Glutamatergic neuron (in vitro differentiated cells): ENCODE measurements at places on chromosomes 13 and 19.

- DNase-seq: peak; percentile 53
Measured at GRCh38 chr19:19115954-19116353, 22.3 kb downstream of the TMEM161A start.

DNA sequence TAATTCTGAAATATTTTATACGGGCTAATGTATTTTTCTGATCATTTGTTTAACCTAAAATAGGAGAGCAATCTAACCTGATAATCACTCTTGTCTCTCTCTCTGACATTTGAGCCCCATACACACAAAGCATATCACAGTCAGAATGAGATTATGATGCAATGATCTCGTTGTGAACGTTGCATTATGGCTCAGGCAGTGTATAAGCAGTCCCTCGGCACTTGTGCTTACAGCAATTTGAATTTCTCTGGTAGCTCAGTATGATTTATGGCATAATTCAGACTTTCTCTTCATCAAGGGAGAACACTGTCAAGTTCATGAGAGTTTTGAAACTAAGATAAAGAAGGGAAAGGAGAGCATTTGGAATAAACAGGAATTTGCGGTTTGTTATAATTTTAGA lies 256.1 kb downstream of the DACH1 start:
- no peak for DNase-seq

DNA sequence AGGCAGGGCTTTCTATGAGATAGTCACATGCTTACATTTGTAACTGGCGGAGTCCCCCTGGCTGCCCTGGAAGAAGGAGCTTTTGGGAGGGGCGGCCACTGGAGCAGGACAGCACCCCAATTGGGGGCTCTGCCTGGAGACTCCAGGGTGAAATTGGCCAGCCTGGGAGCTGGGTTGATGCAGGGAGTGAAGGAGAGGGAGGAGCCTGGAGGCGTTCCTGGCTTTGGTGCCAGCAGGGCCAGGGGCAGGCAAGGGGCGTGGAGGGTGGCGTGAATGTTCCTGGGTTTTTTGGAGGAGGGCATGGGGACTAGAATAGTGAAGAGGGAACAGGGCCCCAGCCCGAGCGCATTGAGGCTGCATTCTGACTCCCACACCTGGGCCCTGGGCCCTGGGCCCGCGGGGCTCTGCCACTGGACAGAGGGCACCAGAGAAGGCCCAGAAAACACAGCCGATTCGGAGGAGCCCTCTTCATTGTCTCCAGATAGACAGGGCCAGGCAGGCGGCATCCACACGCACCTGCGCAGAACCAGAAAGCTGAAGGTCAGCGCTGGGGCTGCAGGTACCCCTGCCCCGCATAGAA lies 29.5 kb downstream of the COMP start:
- no peak for DNase-seq

- DNase-seq: no peak
Measured at GRCh38 chr13:46665248-46665632, 112.3 kb downstream of the LRCH1 start.

DNA sequence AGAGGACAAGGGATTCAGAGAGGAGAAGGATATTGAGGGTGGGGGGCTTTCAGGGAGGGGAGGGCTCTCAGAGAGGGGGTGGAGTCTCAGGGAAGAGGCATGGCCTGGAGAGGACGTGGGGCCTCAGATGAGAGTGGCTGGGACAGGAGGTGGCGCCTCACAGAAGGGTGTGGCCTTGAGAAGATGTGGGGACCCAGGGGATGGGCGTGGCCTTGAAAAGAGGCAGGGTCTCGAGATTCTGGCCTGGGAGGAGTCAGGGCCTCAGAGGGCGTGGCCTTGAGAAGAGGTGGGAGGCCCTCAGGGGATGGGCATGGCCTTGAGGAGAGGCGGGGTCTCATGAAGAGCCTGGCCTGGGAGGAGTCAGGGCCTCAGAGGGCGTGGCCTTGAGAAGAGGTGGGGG lies 23.7 kb upstream of the TNFSF14 start:
- DNase-seq: no peak

DNA sequence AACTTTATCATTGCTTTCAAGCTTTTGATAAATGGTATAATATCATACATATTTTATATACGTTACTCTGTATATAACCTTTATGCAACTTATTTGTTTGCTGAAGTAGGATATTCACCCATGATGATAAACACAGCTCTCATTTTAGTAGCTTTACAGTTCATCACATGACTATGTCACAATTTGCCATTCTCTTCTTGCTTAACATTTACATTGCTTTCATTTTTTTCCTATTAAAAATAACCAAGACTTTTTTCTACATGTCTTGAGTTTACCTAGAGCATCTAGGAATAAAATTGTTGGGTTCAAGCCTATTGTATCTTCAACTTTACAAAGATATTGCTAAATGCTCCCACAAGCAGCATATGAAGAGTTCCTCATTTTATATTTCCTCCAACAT lies 54.0 kb downstream of the KCNRG start:
- no peak for DNase-seq

GRCh38 chr19:33758541-33759013 lies 38.1 kb upstream of the KCTD15 start:
- peak; percentile 54 for DNase-seq

DNA sequence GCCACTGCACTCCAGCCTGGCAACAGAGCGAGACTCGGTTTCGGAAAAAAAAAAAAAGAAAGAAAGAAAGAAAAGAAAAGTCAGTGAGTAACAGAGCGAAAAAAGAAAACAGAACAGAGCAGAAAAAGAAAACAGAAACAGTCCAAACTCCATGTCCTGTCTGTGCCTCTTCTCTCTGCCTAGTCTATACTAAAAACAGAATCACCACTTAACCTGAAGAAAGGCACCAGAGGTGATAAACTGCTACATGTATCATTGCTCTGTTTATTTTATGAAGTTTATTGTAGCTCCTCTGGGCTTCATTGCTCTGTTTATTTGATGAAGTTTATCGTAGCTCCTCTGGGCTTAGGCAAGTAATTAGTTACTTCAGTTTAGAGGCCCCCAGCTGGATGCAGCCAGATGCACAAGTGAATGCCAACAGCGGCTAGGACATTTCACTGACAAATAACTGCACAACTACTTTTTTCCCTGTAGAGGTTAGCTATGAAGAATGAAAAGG lies 39.2 kb downstream of the TBC1D4 start:
- DNase-seq: no peak

DNA sequence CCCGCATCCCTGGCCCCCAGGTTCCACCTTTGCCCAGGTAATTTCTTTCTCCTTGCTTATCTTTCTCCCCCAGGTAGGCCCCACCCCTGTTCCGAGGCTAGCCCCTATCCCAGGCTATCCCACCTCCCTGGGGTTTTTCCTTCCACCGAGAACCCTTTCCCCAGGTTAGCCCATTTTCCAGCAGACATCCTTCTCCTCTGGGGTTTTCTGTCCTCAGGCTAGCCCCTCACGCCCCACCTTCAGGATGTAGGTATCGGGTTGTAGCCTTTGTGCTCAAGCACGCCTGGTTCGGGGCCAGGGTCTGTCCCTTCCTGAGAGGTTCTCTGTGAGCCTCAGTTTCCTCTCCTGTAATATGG lies 837 bp downstream of the FSD1 start:
- DNase-seq: no peak

- DNase-seq: no peak
Measured at GRCh38 chr13:38223089-38223488, 126.6 kb upstream of the UFM1 start.

GRCh38 chr19:1521636-1522035 lies 2.2 kb upstream of the PLK5 start:
- DNase-seq: no peak

GRCh38 chr19:21092109-21092508 lies 10.1 kb downstream of the ZNF714 start:
- DNase-seq: no peak

GRCh38 chr19:7861619-7862412 lies 12.4 kb downstream of the PRR36 start:
- peak; percentile 23 for DNase-seq

- no peak for DNase-seq
Measured at GRCh38 chr19:40827386-40828247, 22.6 kb downstream of the CYP2A6 start.

DNA sequence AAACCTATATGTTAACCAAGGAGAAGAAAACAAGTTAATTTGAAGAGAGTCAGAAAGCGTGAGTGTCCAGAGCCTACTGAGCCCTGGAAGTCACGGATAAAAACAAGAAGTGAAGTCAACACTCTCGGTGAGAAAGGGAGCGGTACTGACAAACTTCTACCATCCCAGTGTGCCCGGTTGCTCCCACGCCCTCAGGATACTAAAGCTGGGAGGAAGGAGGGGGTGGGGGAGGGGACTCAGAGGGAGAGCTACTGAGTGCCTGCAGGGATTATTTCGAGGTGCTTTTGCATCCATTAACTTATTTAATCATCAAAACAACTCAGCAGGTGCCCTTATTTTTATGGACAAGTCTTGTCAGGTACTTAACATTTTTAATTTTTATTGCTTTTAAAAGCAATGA lies 166.2 kb downstream of the ZIC5 start:
- DNase-seq: peak; percentile 41

DNA sequence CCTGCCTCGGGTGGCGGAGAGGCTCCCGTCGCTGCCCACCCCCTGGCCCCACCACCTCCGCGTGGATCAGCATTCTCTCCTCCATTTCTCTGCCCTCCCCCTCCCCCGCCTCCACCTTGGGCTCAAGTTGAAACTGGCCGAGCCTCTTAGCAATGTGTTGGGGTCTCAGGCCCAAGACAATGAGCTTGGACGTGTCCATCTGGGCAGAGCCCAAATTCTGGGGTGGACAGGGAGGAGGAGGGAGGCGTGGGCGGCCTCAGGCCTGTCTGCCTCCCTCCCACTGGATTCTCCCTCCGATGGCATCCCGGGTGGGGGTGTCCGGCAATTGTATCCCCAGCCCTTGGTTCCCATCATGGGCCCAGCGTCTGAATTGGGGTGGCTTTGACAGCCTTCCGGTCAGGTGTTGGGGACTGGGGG lies 1.2 kb downstream of the CELF5 start:
- DNase-seq: no peak

GRCh38 chr19:46731007-46731501 lies 14.1 kb upstream of the PRKD2 start:
- no peak for DNase-seq

GRCh38 chr13:23656637-23657371 lies 86.6 kb downstream of the TNFRSF19 start:
- no peak for DNase-seq

GRCh38 chr13:105428811-105429210 lies 1106.7 kb downstream of the EFNB2 start:
- no peak for DNase-seq

DNA sequence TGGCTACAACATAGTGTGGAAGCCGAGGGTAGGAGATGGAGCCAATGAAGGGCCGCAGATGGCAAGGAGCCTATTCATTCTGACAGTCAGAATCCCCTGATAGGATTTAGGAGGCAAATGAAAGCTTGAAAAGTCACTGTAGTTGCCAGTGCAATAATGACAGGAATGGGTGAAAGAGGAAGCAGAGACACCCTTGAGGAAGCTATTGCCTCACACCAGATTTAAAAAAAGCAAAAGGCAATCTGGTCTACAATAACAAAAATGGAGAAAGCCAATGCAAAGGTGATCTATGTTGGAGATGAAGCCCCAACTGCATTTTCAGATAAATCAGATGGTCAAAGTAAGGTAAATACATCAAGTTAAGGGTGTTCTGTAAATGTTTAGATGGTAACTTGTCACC lies 158.5 kb downstream of the TUBA3C start:
- DNase-seq: no peak

- no peak for DNase-seq
Measured at GRCh38 chr19:52322429-52322828, 13.6 kb upstream of the ZNF610 start.

DNA sequence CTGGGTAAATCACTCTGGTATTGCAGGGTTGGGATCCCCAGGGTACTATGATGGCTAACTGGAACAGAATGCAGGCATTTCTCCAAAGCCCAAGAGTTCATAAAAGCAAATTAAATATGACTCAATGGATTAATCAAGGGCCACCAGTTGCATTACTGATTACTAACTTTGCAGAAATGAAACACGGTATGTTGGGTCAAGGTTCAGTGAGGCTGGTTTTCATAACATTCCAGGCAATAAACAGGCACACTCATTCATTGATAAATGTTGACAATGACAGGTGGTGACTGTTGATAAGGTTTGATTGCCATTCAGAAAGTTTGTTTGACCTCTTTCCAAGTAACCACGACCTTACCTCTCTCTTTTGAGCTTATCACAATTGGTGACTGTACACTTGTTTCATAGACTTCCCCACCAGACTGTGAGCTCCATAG lies 506 bp upstream of the AP1M1 start:
- no peak for DNase-seq

DNA sequence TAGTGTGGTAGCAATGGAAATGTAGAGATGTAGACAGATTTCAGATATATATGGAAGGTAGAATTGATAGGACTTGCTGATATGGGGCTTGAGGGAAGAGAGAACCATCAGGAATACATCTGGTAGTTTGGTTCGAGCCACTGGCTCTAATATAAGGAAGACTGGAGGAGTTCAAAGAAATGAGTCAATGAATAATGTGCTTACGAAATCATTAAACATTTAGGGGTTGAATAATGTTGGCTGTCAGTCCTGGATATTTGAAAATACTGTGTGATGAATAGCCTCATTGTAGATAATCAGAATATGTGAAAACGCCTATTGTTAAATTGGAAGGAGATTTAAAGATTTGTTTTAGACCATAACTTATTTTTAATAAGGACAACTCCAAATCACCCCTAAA lies 21.6 kb downstream of the SGCG start:
- no peak for DNase-seq

- DNase-seq: no peak
Measured at GRCh38 chr19:42442833-42443232, at the start of gene CXCL17. TSS of gene CXCL17 (minus strand) at chr19:42442946. CDS start at chr19:42442832, 114 bp downstream.

GRCh38 chr19:13962699-13963602 lies 10.6 kb downstream of the DCAF15 start:
- peak; percentile 65 for DNase-seq

DNA sequence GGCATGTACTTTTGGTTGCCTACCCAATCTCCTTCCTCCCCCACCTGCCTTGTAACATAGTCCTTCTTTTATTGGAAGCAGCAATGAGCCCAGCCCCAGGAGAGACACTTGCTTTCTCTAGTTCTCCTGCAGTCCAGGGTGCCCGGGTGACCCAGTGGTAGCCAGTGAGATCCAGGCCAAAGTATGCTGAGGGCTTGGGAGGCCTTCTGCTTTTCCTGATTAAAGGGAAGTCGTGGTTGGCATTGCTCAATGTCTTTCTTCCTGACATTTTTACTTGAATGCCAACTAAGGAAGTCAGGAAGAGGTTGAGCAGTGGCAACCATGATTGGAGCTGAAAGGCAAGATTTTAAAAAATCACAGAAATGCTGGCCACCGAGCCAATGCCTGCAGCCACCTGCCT lies 25.7 kb downstream of the CNMD start:
- no peak for DNase-seq

DNA sequence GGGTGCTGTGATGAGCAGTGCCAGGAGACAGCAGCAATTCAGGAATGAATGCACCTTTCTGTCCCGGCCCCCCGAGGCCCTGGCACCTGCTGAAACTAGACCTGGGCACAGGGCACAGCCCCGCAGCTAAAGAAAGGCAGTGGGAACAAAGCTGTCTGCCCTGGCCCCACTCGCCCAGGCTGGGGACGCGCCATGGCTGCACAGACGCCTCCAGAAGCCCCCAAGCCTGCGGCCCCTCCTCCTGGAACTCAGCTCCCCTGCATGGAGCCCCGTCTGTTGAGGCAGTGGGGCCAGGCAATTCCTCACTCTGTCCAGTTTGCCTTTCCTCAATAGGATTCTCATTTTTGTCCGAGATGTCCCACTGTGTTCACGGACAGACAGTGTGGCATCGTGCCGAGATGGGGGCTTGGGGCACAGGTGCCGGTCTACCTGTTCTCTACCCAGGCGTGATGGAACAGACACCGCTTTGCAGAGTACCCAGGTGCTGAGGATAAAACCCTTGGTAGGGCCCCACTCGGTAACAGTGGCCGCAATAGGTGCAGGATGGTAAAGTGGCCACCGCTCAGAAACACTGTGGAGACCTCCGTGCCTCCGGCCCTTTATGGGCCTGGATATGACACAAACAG lies 146.5 kb upstream of the SOX1 start:
- DNase-seq: no peak
